Stimulated activated CD8-positive, alpha-beta memory T cell treated with anti-CD3 and anti-CD28 coated beads, Interleukin-15, amount 100 ng/mL, for 48 hours (primary cell): ENCODE measurements at places on chromosomes 11 and 22.

GRCh38 chr22:36252754-36253522 lies at the start of gene APOL1:
Gene APOL1, plus strand, starts transcription at chr22:36253133. Its CDS starts 1,823 bp downstream, at chr22:36254956.
- DNase-seq: no peak

- no peak for DNase-seq
Observed at GRCh38 chr22:32144496-32145274, 14.4 kb downstream of the C22orf42 start.

DNA sequence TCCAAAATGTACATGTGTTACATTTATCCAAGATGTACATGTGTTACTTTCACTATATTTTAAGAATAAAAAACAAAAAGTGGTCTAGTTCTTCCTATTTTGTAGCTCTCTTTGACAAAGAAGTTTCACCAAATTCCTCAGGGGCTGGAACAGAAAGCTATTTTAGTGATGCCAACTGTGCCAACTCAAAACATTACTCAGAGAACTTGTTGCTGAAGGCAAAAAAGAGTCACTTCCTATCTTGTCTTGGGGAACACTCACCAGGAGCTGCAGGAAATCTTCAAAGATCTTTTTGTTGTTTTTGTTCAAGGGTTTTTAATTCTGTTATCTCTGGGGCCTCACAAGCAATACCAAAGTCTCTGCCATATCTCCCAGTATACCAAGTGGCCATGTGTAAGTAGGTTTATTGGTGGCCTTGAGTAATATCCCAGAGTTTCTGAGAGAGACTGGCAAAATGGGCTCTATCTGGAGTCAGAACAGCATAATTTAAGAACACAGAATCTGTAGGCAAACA lies 13.6 kb upstream of the EED start:
- no peak for DNase-seq

GRCh38 chr22:49568751-49569285 lies 258.9 kb downstream of the BRD1 start:
- no peak for DNase-seq

DNA sequence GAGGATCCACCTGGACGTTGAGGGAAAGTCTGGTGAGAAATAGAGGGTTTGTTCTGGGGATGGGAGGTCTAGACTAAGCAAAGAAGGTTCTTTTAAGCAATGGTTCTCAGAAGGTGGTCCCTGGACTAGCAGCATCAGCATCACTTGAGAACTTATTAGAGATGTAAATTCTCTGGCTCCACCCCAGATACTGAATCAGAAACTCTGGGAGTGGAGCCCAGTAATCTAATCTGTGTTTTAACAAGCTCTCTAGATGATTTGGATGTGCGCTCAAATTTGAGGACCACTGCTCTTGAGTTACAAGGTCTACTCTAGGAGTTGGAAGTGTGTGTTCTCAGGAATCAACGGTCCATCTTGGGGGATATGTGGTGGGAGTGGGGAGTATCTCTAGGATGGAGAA lies 3.3 kb upstream of the ABCG4 start:
- no peak for DNase-seq
